ENCODE measurements at places on chromosomes 11 and 22.

GRCh38 chr11:43589601-43590250 is 90.8 kb upstream of the HSD17B12 start:
- H3K27ac ChIP-seq = no peak overlapping the region
- H3K4me1 ChIP-seq = no peaks in the 10 kb centered on the region
- no peak overlapping the region for H3K4me3 ChIP-seq
- no peaks in the 10 kb centered on the region for H3K36me3 ChIP-seq

DNA sequence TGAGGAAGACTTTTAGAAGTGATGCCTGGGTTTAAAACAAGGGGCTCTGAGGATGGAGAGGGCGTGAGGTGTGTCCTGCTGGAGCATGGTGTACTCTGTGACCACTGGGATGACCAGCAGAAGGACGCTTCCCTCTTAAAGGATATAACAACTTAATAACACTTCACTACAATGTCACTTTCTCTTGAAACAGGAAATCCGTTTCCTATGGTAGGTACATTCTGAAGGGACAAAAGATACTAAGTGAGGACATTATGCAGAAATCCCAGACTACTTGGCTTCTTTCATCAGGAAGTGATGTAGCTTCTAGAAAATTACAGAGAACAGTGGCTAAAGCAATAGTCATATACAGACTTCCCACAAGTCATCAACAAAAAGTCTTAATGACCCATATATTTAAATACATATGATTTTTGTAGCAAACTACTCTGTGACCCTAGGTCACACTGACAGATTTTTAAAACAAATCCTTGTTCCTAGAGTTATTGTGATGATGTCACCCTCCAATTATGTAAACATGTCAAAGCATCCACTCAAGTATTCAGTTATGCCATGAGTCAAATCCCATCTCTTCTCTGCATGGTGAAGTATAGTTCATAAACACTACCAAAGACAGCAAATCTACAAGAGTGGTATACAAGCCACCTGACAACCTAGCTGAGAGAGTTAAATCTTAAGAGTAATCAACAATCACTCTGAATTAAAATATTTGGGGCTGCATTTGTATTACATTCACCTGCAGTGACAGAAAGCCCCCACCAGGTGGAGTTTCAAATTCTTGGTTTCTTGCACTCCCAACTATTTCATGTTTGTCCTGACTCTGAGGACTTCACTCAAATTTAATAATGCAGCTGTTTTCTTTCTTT is 32.8 kb downstream of the PITPNB start:
- H3K4me3 ChIP-seq = no peak overlapping the region
- H3K4me1 ChIP-seq = peaks cover 18% of the 10 kb centered on the region
- H3K27ac ChIP-seq = peak overlapping the region; percentile 50
- DNase-seq = peak; percentile 39
- H3K27me3 ChIP-seq = no peaks in the 10 kb centered on the region

GRCh38 chr11:45816614-45817013 is 11.7 kb downstream of the SLC35C1 start:
- H3K36me3 ChIP-seq = no peaks in the 10 kb centered on the region
- H3K4me1 ChIP-seq = no peaks in the 10 kb centered on the region
- H3K27me3 ChIP-seq = no peaks in the 10 kb centered on the region
- H3K27ac ChIP-seq = no peak overlapping the region

GRCh38 chr11:57313788-57314135 is 11.0 kb downstream of the TNKS1BP1 start:
- H3K27me3 ChIP-seq = no peaks in the 10 kb centered on the region
- H3K4me1 ChIP-seq = peaks cover 52% of the 10 kb centered on the region
- no peaks in the 10 kb centered on the region for H3K36me3 ChIP-seq
- H3K4me3 ChIP-seq = no peak overlapping the region

- no peak overlapping the region for H3K27ac ChIP-seq
- H3K4me1 ChIP-seq = no peaks in the 10 kb centered on the region
- H3K4me3 ChIP-seq = no peak overlapping the region
- DNase-seq = no peak
- H3K27me3 ChIP-seq = no peaks in the 10 kb centered on the region
These were observed 24.3 kb downstream of the GLYATL1 start for GRCh38 chr11:58963551-58964104.

DNA sequence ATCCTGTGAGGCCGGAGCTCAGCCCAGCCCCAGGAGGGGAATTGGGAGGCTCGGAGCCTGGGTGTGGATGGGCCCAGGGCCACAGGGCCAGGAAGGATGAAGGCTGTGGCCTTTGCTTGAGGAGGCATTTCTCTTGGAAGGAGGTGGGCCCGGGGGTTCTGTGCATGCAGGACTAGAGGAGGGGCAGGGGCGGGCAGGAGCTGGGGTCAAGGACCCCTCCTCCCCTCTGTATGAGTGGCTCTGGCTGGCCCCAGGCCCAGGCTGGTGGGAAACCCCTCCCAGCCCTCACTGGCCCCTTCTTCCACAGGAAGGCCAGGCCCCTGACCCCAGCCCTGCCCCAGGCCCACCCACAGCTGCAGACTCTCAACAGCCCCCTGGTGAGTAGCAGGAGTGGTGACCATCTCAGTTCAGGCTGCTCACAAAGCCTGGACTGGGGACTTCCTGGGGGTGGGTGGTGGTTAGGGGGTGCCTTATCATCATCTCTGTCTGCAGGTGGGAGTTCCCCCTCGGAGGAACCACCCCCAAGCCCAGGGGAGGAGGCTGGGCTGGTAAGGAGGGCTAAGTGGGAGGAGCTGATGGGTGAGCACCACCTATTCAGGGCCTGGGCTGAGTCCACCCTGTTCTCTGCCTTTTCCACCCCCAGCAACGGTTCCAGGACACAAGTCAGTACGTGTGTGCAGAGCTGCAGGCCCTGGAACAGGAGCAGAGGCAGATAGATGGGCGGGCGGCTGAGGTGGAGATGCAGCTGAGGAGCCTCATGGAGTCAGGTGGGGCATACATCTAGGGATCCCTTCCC is 6.0 kb downstream of the KCNK7 start:
- H3K27ac ChIP-seq = no peak overlapping the region
- no peaks in the 10 kb centered on the region for H3K36me3 ChIP-seq
- H3K27me3 ChIP-seq = no peaks in the 10 kb centered on the region
- H3K4me3 ChIP-seq = no peak overlapping the region

DNA sequence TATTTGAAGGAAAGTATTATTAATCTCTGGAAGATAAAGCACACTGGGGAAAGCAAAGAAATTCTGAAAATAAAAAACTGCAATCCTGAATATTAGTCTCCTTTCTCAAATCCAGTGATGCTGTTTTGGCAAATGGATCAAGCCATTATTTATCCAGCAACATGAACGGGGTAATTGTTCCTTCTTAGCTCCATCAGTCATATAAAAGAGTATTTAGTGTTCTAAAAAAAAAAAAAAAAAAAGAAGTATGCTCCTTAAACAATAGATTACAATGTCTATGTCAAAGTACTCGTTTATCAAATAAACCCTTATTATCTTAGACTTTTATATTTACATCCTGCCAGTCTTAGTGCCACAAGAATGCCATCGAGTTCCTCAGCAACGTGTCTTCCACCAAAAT is 1.3 kb downstream of the RDX start:
- no peaks in the 10 kb centered on the region for H3K36me3 ChIP-seq
- H3K4me3 ChIP-seq = no peak overlapping the region
- peaks cover 37% of the 10 kb centered on the region for H3K4me1 ChIP-seq
- H3K27ac ChIP-seq = peak overlapping the region; percentile 93
- DNase-seq = no peak
- peaks cover 61% of the 10 kb centered on the region for H3K27me3 ChIP-seq

GRCh38 chr11:69554849-69555248 is 73.4 kb downstream of the LINC01488 start:
- no peaks in the 10 kb centered on the region for H3K27me3 ChIP-seq
- no peak overlapping the region for H3K27ac ChIP-seq
- H3K4me1 ChIP-seq = no peaks in the 10 kb centered on the region
- no peak for DNase-seq

DNA sequence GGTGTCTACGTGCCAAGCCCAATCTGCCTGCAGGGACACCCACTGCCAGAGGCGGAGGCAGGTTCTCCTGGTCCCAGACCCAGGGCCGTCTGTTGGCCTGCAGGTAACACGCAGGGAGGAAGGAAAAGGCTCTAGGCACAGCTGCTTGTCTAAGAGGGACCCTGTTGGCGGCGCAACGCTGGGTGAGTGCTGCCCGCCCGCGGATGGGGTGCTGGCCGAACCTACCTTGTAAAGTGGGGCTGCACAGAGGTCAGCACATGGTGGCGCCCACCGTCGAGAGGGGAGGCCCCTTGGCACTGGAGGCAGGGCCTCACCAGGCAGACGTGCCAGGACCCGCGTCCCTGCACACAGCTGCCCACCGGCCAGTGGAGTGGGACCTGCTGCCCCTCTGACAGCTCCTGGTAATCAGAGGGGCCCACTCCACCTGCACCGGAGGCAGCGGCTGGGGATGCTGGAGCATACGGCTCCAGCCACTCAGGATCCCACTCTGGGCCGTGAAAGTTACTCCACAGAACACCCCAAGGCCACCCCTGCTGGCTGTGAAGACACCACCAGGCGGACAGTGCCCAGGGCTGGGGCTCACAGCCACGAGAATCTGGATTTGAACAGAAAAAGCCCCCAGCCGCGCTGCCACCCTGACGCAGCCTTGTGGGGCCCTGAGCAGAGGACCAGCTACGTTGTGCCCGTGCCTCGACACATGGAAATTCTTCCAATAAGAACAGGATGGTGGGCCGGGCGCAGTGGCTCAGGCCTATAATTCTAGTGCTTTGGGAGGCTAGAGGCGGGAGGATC is 24.0 kb downstream of the TBX1 start:
- no peak overlapping the region for H3K4me3 ChIP-seq
- no peaks in the 10 kb centered on the region for H3K36me3 ChIP-seq
- H3K27ac ChIP-seq = no peak overlapping the region

GRCh38 chr11:131810541-131810940 is 440.1 kb downstream of the NTM start:
- H3K27me3 ChIP-seq = no peaks in the 10 kb centered on the region
- no peak overlapping the region for H3K27ac ChIP-seq
- H3K36me3 ChIP-seq = no peaks in the 10 kb centered on the region
- no peak overlapping the region for H3K4me3 ChIP-seq
- H3K4me1 ChIP-seq = no peaks in the 10 kb centered on the region

- no peak overlapping the region for H3K4me3 ChIP-seq
- DNase-seq = no peak
- no peaks in the 10 kb centered on the region for H3K4me1 ChIP-seq
- H3K36me3 ChIP-seq = no peaks in the 10 kb centered on the region
- H3K27ac ChIP-seq = no peak overlapping the region
These were observed 21.5 kb upstream of the EMID1 start for GRCh38 chr22:29183971-29184848.

DNA sequence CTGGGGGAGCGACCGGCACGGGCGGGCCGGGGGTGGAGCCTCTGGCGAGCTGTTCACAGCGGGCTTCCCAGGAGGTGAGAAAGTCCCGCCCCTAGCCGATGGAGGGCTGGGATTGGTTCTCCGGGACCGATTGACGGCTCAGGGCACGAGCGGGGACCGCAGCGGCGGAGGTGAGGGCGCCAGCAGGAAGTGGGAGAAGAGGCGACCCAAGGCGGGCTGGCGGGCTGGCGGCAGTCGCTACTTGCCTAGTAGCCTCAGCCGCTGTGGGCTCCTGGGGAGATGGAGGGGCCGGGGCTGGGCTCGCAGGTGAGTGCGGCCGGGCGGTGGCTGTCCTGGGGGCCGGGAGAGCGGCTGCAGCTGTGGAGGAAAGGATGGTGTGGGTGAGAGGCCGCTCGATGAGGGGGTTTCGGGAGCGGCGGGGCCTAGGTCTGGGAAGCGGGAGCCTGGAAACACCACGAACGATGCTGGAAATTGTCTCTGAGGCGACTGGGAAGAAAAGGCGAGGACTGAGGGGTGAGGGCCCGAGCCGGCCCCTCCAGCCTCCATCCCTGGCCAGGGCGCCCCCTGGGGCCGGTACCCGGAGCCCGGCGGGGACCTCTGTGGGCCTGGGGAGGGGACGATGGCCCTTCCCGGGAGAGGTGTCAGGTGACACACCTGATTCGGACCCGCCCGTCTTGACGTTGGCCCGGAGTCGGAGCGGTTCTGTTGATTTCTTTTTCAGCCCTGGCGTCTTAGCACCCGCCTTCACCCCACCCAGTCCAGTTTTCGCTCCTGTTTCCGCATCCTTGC is at the start of gene ZDHHC13:
Gene ZDHHC13 (plus strand): TSS at position 198 of the 789 bp plus-strand sequence. CDS start 82 bp downstream, at position 280.
- DNase-seq = peak; percentile 98
- H3K27me3 ChIP-seq = no peaks in the 10 kb centered on the region
- peaks cover 33% of the 10 kb centered on the region for H3K4me1 ChIP-seq
